Muscle of leg (tissue), 16 donors: ENCODE measurements at places on chromosomes 5 and 9. TPM values are rescaled to one million over a fixed set of nuclear protein-coding genes. Genes with fewer than 3 reads are reported as not detected.

Gene INSL4
- not detected for polyA plus RNA-seq

Gene DBH
- 0.59 TPM for polyA plus RNA-seq

Gene RUFY1
- polyA plus RNA-seq = 37.0 TPM

Gene OLFML2A
- polyA plus RNA-seq = 142 TPM

DNA sequence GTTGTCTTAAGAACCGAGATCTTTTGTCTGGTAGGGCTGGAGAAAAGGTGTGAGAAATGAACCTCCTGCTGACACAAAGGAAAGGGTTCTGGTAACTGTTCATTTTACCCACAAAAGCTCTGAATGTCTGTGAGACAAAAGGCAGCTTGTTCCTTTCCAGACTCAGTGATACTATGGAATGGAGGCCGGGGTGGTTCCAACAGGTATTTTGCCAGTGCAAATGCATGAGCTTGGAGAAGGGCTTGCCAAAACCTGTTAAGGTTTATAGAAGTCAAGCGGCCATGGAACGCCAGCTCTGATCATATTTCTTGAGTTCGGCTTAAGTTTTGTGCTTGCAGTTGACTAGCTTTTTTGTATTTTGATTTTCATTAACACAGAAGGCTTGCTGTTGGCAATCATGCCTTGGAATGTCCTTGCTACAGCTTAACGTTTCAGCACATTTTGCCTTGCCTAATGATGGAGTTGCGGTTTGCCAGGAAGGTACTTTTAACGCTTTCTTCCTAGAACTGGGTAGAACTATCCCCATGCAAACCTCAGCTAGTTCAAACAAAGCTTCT is 328.6 kb downstream of the PIK3R1 start:
- no peak overlapping the region for H3K4me3 ChIP-seq
- no peaks in the 10 kb centered on the region for H3K36me3 ChIP-seq
- no peak overlapping the region for H3K27ac ChIP-seq
- H3K27me3 ChIP-seq = no peaks in the 10 kb centered on the region

DNA sequence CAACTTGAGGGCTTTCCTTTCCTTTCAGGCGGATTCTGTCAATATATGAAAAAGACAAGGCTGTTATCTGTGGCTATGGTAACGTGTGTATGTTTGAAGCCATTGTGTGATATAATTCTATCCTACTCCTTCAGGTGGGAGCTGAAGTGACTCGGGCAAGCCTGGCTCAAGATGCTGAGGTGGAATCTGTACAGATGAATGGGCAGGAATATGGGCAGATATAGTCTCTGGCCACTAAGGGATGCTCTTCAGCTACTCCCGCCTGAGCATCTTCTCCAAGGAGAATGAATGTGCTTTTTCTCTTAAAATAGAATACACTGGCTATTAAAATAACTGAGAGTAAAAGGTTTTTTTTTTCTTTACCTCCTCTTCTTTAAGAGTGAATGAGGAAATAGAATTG is 244.8 kb downstream of the ADGRV1 start:
- H3K27ac ChIP-seq = no peak overlapping the region
- no peaks in the 10 kb centered on the region for H3K36me3 ChIP-seq
- DNase-seq = no peak
- no peaks in the 10 kb centered on the region for H3K4me1 ChIP-seq
- no peak overlapping the region for H3K4me3 ChIP-seq

DNA sequence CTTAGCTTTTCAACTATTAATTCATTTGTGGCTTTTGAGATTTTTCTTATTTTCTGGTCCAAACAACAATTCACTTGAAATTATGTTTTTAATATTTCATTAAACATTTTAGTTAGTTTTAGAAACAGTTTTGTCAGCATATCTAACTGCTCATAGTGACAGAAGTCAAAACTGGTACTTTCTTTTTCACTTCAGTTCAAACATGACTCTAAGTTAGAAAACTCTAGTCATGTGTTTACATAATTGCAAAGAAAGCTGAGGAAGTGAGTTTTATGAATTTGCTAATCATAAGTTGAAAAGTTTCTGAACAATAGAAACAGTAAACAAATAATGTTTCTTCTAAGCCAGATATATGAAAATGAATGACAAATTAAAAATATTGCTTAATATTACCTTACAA is 1931.0 kb downstream of the EFNA5 start:
- H3K4me1 ChIP-seq = no peaks in the 10 kb centered on the region
- H3K4me3 ChIP-seq = no peak overlapping the region
- H3K27me3 ChIP-seq = no peaks in the 10 kb centered on the region
- H3K27ac ChIP-seq = no peak overlapping the region

DNA sequence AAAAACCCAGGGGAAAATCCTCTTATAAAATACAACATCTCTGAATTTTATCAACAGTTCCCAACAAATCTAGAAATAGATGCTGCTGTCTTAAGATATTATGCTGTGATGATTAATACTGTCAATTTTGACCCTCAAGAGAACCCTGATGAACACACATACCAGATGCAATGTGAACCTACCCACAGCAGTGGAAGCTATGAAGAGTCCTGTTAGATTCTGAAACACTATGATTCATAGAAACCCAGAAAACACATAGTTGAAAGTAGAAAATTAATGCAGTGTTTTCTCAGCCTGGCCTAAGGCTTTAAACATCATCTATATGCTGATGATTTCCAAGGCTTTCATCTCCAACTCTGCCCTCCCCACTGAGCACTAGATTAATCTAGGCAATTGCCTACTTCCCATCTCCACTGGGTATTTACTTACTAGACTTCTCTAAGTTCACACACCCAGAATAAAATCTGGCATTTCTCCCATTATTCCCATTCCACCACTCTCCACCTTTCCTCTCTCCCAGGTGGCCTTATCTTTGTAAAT is 296.2 kb downstream of the CTNND2 start:
- H3K27me3 ChIP-seq = no peaks in the 10 kb centered on the region
- H3K36me3 ChIP-seq = no peaks in the 10 kb centered on the region
- H3K4me1 ChIP-seq = no peaks in the 10 kb centered on the region
- H3K4me3 ChIP-seq = no peak overlapping the region

GRCh38 chr9:6779417-6780241 is 21.9 kb downstream of the KDM4C start:
- H3K4me1 ChIP-seq = no peaks in the 10 kb centered on the region
- DNase-seq = no peak
- H3K36me3 ChIP-seq = no peaks in the 10 kb centered on the region

- no peaks in the 10 kb centered on the region for H3K4me1 ChIP-seq
- no peaks in the 10 kb centered on the region for H3K27me3 ChIP-seq
- DNase-seq = no peak
- no peaks in the 10 kb centered on the region for H3K36me3 ChIP-seq
- H3K4me3 ChIP-seq = no peak overlapping the region
- no peak overlapping the region for H3K27ac ChIP-seq
These were observed 322.7 kb downstream of the MSX2 start for GRCh38 chr5:175047048-175047447.

GRCh38 chr5:143582869-143583268 is 179.4 kb upstream of the NR3C1 start:
- DNase-seq = no peak
- H3K36me3 ChIP-seq = no peaks in the 10 kb centered on the region
- H3K4me3 ChIP-seq = no peak overlapping the region
- no peak overlapping the region for H3K27ac ChIP-seq

GRCh38 chr9:83535736-83536135 is 2.5 kb downstream of the FRMD3 start:
- peaks cover 24% of the 10 kb centered on the region for H3K4me1 ChIP-seq
- peak; percentile 35 for DNase-seq
- H3K4me3 ChIP-seq = no peak overlapping the region
- peaks cover 13% of the 10 kb centered on the region for H3K27me3 ChIP-seq
- H3K36me3 ChIP-seq = no peaks in the 10 kb centered on the region
- H3K27ac ChIP-seq = no peak overlapping the region

DNA sequence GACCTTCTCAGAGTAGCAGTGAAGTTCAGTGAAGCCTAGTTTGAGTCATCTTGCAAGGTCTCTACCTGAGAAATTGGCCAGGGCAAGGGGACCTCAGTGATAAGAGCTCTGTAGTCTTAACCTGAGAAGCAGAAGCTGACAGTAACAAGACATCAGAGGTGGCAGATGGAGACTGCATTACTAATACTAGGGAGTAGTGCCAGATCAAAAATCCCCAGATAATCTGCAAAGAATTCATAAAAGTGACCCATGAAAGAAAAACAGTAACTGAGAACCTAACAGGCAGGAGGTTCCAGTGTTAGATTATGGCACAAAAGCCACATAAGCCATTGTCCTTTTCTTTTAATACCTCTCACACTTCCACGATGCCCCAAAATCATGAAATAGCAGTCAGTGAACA is 175.5 kb downstream of the MUSK start:
- peaks cover 2% of the 10 kb centered on the region for H3K4me1 ChIP-seq
- H3K27ac ChIP-seq = no peak overlapping the region
- H3K27me3 ChIP-seq = no peaks in the 10 kb centered on the region
- no peak overlapping the region for H3K4me3 ChIP-seq
